ENCODE measurements at places on chromosomes 12 and 14.

- DNase-seq: no peak
Observed at GRCh38 chr14:75445236-75445635, 17.4 kb downstream of the JDP2 start.

DNA sequence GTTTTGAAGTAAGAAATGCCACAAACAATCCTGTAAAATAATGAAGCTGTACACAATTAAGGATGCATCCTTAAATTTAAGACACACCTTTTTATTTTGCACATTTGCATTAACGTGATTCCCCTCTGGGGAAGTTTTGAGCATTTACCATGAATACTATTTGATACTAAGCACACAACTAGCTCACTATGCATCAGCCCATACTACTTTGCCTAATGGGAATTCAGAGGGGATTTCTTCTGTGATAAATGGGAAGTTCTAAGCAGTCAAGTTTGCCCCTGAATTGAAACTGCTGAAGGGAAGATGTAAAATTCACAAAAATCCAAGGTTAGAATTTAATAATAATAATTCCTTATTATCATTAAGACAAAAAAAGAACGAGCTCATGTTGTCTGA is 27.4 kb downstream of the SINHCAF start:
- DNase-seq: no peak

- DNase-seq: no peak
Observed at GRCh38 chr14:52015411-52016030, 26.2 kb downstream of the RTRAF start.

- no peak for DNase-seq
Observed at GRCh38 chr12:122203301-122204166, at the start of gene B3GNT4. Gene B3GNT4, plus strand, starts transcription at chr12:122203709. Its CDS starts 910 bp downstream, at chr12:122204619.

DNA sequence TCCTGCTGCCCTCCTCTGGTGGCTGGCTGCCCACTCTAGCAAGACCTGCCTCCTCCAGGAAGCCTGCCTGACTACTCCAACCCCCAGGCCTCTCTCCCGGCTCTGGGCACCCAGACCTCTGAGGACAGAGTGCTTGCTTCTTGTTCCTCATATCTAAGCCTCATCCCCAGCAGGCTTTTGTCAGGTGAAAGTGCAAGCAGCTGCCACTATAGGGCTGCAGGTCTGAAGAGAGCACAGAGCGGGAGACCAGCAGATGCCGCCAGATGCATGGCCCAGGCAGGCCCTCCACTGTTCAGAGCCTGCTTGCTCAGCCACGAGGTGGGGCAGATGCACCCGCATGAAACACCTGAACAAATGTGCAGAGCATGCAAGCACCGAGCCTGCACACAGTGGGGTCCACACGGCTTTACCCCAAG is 73.0 kb downstream of the SERPINA3 start:
- DNase-seq: no peak

DNA sequence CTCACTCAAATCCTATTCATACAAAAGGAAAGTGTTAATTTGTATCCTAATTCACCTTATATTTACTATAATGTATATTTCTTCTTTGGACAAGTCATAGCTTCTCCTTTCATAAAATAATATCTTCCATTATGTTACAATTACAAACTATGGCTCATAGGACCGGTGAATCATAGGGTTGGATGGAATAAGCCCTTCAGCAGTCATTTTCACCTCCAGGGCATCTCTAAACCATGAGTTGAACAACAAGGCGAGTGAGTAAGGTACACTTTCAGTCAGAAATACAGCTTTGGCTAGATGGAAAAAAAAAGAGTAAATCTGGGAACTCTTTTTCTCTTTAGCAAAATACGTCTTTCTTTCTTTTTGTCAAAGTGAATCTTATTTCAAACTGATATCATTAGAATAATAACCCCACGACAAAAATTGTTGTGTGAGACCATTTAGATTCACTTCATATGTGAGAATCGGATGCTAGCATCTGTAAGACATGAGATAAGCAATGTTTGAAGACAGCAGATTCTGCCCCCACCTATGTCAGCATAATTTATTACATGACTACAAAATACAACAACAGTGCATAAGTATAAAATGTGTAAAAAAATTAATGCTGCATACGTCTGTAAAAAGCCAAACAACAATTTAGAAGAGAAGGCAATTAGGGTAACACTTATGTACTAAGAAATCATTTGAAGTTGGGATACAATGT is 184.4 kb upstream of the SLC38A2 start:
- no peak for DNase-seq
